ENCODE measurements at places on chromosomes 16 and 17. TPM values are rescaled to one million over a fixed set of nuclear protein-coding genes. Genes with fewer than 3 reads are reported as not detected.
A peak's percentile ranks its signal among the peaks of the same experiment; 100 is the strongest.

The CNGB1 gene
- total RNA-seq = not detected

DNA sequence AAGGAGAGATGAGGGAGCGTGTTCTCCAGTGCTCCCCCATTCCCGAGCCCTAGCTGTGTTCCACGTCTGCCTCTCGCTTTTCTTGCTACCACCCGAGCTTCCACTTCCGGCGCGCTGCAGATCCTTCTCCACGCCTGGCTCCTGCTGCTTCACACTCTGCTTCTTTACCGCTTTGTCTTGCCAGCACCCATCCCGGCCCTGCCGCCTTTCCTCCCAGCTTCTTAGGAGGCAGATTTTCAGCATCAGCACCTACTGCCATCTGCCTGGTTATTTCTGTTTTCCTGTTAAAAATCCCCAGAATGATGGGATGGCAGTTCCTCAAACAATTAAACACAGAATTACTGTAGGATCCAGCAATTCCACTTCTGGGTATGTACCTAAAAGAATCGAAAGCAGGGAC lies 64.7 kb downstream of the ELAC2 start:
- DNase-seq = no peak

DNA sequence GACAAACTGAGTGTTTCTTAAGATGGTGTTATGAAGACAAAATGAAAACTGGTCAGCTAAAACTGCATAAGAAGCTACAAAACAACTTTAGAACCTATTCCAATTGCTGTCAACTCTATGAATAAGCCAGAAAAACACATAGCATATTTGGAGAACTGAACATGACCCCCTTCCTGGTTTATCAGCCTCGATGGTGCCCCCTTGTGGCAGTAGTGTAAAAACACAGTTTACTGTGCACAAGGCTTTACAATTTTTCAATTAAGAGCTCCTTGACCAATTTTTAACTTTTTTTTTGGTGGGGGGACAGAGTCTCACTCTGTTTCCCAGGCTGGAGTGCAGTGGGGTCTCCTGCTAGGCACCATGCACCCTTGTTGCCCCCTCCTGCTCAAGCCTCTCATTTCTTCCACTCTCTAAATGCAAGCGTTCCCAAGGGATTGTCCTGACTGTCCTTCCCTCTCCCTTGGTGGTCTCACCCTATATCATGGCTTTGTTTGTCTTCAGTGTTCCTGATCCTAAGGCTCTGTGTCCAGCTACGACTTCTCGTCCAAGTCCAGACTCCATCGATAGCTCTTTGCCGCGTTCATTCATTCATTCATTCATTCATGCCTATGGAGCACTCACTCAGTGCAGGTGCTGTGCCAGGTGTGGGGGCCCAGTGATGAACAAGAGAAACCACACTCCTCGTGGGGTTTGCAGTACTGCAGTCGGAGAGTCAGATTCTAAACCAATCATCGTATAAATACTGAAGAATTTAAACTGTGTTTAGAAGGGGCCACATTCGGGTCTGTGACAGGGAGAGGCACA lies 7.5 kb downstream of the EIF1 start:
- peak; percentile 91 for DNase-seq

DNA sequence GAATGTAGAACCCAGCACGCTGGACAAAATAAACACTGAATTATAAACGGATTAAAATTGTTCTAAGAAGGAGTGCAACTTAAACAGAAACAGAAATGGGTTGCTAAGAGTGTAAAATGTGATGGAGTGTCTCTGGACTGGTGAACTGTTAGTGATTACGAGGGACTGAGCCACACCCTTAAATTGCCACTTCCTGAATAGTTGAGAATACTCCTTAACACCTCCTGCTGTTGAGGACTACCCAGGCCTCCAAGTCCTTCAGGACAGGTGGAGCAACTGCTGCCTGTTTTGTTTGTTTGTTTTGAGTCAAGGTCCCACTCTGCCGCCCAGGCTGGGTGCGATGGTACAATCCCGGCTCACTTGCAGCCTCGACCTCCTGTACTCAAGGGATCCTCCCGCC lies 25.8 kb upstream of the IRF8 start:
- DNase-seq = no peak

The SLC35G6 gene
- not detected for total RNA-seq

DNA sequence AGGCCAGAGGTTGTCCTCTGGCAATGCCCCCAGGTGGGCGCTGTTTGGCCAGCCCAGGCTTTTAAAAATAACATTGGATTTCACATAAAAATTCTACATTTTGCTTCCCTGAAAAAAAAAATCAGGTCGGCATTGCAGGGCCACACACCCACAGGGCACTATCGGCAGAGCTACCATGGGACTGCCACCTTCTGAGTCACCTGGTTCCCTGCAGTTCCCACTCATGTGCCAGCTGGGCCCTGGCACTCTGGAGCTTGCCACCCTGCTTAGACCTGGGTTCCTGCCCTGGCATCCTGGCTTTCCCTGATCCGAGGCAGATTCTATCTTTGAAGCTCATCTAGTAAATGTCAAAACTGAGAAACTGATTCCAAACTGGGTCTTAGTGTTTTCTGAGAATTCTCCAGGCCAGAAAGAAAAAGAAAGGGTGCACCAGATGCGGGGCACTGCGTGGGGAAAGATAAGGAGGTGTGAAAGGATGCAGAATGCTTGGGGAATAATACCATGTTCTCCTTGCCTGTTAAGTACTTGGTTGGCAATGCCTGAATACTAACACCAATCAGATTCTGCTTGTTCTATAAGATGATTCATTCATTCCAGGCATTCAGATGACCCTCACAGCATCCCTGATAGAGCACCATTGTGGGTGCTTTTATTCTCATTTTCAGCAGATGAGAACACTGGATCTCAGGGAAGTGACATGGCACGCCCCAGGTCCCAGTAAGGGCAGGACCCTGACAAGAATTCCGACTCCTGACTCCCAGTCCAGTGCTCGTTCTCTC lies 51.8 kb downstream of the RAI1 start:
- peak; percentile 57 for DNase-seq

GRCh38 chr16:61792194-61792909 lies 243.9 kb downstream of the CDH8 start:
- DNase-seq = no peak

DNA sequence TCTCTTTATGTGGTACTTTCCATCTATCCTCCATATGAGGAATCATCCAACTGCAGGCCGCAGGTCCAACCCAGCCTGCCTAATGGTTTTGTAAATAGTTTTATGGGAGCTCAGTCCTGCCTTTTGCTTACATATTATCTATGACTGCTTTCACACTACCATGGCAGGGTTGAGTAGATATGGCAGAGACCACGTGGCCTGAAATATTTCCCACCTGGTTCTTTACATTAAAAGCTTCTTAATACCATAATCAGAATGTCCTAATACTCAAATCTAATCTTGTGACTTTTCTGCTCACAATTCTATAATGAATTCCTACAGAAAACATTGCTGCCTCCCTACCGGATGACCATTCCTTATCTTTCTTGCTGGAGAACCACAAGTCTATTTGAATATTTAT lies 71.7 kb downstream of the SHCBP1 start:
- DNase-seq = no peak

The KRTAP2-1 gene
- not detected for total RNA-seq

DNA sequence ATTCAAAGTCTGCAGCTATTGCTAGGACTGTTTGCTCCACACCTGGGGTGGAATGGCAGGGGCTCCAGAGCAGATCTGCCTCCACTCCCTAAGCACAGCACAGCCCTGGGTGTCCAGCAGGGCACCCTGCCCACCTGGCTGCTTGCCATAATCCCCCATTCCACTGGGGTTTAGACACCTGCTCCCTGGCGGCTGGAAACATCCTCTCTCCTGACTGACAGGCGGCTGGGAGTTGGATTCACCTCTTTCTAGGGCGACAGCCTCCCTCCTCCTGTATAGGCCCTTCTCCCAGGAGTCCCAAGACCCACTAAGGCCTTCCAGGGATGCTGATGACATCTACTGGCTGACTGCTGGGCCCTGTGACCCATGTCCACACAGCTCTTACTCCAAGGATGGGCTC lies 18.0 kb downstream of the HDAC5 start:
- DNase-seq = no peak

The HEATR3 gene
- total RNA-seq = 39.4 TPM

DNA sequence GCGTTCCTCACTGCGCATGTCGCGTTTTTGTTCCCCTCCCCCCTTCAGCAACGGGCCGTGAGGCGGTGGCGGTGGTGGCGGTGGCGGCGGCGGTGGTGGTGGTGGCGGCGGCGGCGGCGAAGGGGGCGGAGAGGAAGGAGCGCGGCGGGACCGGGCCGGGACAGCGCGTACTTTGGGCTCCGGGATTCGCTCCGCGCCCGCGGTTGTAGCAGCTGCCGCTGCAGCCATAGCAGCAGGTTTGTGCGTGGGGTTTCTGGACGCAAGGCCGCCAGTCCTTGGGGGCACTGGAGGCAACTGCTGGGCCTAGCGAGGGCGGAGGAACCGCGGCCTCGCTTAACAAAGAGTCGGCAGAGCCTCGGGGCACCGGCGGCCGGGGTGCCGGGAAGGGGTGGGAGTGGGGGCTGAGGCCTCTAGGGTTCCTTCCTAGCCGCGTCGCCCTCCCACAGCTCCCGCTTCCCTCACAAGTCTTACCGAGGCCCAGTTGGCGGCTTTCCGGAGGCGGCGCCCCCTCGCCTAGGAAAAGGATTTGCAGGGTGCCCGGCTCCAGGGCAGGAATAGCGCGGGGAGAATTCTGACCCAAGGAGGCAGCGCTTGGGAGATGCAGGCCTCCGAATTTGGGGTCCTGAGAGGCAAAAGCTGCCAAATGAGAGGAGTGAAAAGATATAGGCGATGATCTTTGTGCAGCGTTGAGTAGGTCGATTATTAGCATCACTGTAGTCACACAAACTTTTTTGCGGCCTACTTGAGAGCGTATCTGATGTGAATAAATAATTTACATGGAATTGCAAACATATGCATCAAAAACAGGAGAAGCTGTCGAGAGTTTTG lies at the start of gene DDX42:
TSS of gene DDX42 (plus strand) at position 30 of the 828 bp plus-strand sequence. CDS start 12,880 bp downstream, outside the sequence.
- DNase-seq = peak; percentile 91

DNA sequence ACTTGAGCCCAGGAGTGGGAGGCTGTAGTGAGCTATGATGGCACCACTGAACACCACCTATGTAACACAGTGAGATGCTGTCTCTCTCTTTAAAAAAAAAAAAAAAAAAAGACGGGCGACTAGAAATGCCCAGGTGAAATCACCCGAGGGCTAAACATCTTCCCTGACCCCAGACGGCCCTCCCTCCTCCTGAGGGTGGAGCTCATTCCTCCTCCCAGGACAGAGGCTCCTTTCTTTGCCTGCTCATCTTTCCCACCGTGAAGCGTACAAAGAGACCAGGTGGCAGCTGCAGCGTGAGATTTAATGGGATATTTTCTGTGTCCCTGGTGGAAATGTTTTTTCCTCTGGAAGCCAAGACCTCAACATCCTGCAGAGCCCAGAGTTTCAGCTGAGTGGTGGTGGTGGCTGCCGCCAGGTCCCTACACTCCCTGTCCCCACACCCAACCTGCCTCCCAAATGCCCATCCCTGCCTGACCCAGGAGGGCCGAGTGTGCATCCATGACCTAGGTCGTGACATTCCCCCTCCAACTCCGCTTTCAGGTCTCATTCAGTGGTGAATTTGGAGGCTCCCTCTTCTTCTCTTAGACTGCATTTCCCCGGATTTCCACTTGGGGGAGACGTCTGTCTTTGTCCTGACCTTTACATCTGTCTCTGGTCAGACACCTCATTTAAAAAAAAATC lies 14.4 kb upstream of the GPRC5B start:
- peak; percentile 46 for DNase-seq

The NETO2 gene
- 2.2 TPM for total RNA-seq

DNA sequence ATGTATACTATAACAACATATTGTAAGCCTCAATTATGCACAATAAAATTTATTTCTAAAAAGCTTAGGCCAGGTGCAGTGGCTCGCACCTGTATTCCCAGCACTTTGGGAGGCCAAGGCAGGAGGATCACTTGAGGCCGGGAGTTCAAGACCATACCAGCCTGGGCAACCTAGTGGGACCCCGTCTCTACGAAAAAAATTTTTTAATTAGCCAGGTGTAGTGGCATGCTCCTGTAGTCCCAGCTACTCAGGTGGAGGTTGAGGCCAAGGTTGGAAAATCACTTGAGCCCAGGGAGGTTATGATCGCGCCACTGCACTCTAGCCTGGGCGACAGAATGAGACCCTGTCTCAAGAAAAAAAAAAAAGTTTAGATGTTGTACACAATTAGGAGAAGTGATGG lies 45.5 kb downstream of the VMP1 start:
- no peak for DNase-seq
